Left lobe of liver (tissue), 2 donors: ENCODE measurements at places on chromosomes 5 and 9. TPM values are rescaled to one million over a fixed set of nuclear protein-coding genes. Genes with fewer than 3 reads are reported as not detected.

DNA sequence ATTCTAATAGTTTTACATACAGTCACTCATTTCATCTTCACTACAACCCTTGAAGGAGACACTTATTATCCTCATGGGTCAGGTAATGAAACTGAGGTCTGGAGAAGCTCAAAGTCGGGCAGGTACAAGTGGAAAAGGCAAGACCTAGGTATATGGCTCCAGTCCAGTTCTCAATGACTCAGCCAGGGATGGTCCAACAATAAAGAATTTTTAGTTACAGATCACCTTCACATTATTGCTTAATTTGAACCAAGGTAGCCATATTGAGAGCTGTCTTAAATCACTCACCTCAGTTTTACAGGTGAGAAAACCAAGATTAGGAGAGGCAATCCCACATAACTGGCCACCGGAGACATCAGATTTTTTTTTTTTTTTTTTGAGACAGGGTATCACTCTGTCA, 55.4 kb downstream of the PTPN3 start:
- DNase-seq, result no peak

DNA sequence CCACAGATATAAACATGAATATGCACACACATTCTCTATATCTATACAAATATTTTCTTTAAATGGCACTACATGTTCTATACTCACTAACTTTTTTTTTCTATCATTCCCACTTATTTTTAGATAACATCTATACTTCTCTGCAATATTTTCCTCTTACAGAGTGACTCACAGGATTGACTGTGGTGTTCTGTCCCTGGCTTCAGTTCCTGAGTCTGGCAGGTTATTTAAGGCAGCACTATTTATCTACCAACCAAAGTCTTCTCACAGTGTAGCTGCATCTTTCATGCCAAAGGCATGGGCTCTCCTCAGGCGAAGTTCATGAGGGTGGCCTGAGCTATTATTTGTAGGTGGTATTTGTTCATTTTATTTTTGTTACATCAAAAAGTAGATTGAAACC, 409.0 kb downstream of the PRR16 start:
- DNase-seq, result no peak

- no peak for DNase-seq
Observed at GRCh38 chr5:115657125-115657880, 31.5 kb upstream of the TMED7 start.

- no peak for DNase-seq
Observed at GRCh38 chr5:32854473-32854872, 143.4 kb downstream of the NPR3 start.

GRCh38 chr9:116002624-116003023, 151.0 kb upstream of the PAPPA start:
- DNase-seq, result no peak

- DNase-seq, result peak; percentile 44
Observed at GRCh38 chr5:59893429-59894227, at the start of gene PDE4D. Gene PDE4D, minus strand, starts transcription at chr5:59893726.

DNA sequence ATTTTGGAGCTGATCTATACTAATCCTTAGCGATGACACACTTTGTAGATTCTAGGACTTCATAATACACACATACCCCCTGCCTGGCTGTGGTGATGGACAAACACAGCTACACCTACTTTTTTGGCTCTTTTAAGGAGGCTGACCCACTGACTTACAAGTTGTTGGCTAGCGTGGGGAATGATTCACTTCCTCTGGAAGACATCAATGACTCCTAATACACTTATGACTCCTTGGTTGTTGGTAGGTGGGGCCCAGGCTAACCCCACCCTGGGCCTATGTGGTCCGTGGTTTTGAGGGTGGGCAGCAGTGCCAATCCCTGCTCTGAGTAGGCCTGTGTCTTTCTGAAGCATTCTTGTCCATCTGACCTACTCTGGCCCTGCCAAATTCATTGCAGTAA, 144.4 kb downstream of the SLC12A2 start:
- DNase-seq, result no peak

DNA sequence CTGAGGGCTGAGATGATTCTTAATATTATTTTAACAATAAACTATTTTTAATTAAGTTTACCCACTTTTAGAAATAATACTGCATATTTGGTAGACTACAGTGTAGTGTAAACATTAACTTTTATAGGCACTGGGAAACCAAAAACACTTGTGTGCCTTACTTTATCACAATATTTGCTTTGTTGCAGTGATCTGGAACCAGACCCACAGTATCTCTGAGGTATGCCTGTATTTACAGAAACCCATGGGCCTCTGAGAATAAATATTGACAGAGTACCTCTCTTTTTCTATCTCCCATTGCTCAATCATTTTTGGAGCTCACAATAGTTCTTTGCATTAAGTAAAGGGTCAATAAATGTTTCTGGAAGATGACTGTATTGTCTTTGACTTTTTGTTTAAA, 73.3 kb downstream of the SLCO4C1 start:
- DNase-seq, result no peak

DNA sequence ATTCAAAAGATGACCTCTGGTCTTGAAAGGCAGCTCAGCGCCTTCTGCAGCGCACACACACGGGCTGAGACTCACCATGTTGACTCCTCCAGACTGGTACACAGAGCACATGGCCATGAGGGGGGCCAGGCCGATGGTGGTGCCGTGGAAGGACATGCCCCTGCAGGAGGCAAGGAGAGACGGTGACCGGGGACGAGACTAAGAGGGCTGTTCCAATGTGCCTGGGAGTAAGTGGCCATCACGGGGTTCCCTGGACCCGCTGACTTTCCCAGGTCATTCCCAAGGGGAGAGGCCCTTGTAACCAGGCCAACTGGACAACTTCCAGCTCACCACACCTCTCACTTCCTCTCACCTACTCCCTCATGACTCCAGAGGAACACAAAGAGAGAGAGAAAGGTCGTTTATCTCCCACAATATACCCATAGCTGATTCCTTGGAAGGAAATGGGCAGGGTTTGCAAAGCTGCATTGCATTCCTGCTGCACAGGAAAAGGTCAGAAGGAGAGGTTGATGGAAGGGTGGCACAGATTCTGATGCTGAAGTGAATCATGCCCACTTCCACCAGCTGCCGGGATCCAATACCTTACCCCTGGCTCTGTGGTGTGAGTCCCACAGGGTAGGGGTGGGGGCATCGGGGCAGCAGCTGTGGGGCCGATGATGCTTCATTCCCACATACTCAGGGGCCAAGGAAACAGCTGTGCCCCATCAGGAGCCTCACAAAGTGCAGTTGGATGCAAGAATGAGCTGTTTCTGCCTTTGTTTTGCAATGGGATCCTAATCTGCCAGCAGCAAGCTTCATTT, 47.2 kb downstream of the NIPAL4 start:
- no peak for DNase-seq

DNA sequence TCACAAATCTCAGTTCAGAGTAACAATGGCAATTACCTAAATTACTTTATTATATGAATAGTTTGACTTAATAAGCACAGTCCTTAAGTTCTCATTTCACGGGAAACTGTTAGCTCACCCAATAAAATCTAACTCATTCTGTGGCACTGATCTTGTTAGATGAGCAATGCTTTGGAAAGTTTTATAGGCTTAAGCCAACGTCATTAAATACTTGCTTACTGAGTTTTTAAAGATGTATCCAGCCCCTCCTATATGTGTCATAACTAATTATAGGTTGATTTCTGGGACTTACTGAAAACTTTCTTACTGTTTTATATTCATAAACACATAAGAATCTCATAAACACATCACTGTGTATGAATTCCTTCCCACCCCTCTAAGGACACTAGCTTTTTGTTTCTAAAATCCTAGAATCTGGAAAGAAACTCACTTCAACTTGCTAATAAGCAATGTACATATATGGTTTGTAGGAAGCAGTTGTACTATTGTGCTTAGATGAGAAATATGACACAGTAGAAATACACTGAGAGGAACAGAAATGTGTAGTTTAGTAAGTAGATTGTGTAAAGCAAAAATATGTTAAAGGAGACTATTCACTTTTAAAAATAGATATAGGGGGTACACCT, 14.1 kb upstream of the MARCOL start:
- DNase-seq, result no peak

DNA sequence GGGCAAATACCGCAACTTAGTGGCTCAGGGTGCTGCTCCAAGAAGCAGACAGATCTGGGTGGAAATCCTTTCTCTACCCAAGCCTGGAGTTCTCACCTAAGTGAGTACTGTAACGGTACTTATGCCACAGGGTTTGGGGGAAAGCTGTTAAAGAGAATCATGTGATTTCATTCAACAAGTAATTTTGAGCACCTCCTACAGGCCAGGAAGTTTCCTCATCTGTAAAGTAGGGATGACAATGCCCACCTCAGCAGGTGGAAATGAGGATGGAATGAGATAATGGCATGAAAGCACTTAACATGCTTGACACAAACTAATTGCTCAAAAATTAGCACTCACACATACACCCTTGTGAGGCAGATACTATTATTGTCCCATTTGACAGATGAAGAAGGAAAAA, 114.1 kb downstream of the JAKMIP2 start:
- no peak for DNase-seq

- DNase-seq, result no peak
Observed at GRCh38 chr5:103901885-103902284, 339.3 kb upstream of the NUDT12 start.

Gene CCDC69
- total RNA-seq, result 29.2 TPM
